ENCODE measurements at places on chromosomes 16 and 17. TPM values are rescaled to one million over a fixed set of nuclear protein-coding genes. Genes with fewer than 3 reads are reported as not detected.

Gene NPTX1
- 12.0 TPM for total RNA-seq

Gene ZNF23
- total RNA-seq = 10.2 TPM

- H3K36me3 ChIP-seq = no peaks in the 10 kb centered on the region
- peaks cover 15% of the 10 kb centered on the region for H3K4me1 ChIP-seq
- H3K4me3 ChIP-seq = no peak overlapping the region
- no peak for DNase-seq
Observed at GRCh38 chr17:4249452-4250029, 14.2 kb downstream of the ANKFY1 start.

DNA sequence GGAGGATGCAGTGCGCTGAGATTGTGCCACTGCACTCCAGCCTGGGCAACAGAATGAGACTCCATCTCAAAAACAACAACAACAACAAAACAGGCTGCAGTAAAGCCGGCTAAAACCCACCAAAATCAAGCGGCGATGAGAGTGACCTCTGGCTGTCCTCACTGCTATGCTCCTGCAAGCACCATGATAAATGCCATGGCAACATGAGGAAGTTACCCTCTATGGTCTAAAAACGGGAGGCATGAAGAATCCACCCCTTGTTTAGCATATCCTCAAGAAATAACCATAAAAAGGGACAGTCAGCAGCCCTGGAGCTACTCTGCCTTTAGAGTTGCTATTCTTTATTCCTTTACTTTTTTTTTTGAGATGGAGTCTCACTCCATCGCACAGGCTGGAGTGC, 8.4 kb upstream of the LGALS3BP start:
- H3K4me3 ChIP-seq = no peak overlapping the region
- no peak for DNase-seq
- H3K27me3 ChIP-seq = no peaks in the 10 kb centered on the region

DNA sequence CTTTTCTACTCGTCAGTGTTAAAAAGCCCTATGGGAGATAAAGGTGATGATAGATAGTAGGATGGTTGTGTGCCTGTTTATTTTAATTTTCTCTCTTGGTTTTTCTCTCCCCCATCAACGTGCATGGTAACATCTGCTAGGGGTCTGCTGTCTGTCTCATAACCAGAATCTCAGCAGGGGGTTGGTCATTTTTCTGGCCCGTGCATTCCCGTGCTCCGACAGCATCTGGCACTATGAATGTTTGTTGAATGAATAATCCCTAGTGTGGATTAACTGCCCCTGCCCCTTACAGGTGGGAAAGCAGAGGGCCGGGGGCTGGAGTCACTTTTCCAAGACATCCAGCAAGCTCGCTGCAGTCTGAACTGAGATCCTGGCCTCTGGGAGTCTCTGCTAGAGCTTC, 6.3 kb downstream of the CA5A start:
- no peaks in the 10 kb centered on the region for H3K27me3 ChIP-seq
- H3K36me3 ChIP-seq = no peaks in the 10 kb centered on the region
- H3K4me3 ChIP-seq = no peak overlapping the region
- peaks cover 11% of the 10 kb centered on the region for H3K4me1 ChIP-seq
- DNase-seq = no peak

DNA sequence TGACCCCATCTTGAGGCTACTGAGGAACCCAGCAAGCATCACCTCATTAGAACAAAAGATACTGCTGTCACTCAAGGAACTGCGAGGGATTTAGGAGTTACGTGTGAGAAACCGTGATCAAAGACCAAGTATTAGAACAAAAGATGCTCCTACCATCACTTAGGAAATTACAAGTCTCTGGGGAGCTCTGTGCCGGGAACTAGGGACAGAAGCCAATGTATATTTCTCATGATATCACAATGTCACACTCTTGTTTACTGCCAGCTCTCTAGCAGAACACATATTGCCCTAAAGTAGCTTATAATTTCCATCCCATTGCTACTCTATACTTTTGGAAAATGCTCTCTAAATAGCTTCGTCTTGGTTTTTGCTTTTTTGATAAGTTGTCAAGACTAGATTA, 214.5 kb downstream of the HS3ST3A1 start:
- no peak overlapping the region for H3K4me3 ChIP-seq
- no peaks in the 10 kb centered on the region for H3K36me3 ChIP-seq
- DNase-seq = no peak
- H3K27me3 ChIP-seq = no peaks in the 10 kb centered on the region
- no peak overlapping the region for H3K27ac ChIP-seq
- no peaks in the 10 kb centered on the region for H3K4me1 ChIP-seq

DNA sequence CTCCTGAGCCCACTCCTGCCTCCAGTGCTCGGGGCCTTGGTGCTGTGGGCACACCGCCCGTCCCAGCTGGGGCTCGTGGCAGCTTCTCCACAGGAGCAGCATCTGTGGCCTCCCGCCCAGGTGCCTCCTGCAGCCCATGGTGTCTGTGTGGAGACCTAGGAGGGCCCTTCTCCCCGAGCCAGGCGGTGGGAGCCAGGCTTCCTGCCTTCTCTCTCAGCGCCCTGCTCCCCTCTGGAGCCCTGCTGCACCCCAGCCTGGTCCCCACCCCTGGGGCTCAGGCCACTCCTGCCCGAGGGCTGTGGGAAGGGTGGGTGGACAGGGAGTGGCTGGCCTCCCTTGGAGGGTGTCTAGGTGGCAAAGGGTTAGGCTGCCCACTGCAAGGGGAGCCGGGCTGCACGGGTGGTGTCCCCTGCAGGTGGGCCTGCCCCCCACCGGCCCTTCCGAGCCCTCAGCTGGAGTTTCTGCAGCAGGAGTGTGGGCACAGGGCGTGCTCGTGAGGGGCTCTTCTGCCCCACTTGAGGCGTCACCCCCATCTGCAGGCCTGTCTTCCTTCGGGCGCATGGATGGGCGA, 11.0 kb downstream of the CENPX start:
- H3K27ac ChIP-seq = no peak overlapping the region
- no peaks in the 10 kb centered on the region for H3K27me3 ChIP-seq
- no peaks in the 10 kb centered on the region for H3K4me1 ChIP-seq
- DNase-seq = no peak

DNA sequence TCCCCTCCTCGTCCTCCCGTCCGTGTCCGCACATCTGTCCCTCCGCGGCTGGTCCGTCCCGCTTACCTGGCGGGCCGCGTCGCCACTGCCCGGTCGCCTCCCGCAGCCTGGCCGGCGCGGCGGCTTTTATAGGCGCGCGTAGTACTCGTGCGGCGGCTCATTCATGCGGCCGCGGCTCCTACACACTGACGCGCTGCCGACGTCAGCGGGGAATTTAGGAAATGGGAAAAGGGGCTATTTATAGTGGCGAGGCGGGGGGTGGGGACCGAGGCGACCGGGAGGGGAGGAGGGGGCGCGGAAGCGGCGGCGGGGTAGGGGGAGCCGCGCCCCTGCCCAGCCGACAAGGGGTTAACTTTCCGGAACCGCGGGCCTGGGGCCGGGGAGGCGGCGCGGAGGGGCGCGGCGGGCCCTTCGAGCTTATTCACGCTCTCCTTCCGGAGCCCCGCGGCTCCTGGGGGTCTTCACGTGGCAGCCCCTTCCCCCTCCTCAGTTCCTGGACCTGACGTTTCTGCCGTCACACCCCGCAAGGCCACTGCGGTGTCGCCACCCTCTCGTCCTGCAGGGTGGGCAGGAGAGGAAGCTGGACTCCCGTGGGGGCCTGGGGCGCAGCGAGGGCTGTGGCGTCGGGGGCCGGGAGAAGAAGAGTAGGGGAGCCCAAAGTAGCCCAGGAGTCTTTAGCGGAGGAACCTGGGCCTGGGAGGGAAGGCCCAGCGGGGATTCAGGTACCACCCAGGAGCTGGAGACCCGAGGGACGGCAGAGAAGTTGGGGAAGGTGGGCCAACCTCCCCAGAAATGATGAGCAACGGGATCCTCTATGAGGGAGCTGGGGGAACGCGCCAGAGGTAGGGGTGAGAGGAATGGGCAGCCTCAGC, 3.6 kb upstream of the HIC1 start:
- H3K27me3 ChIP-seq = peaks cover 59% of the 10 kb centered on the region
- H3K4me3 ChIP-seq = no peak overlapping the region
- no peak for DNase-seq
- no peak overlapping the region for H3K27ac ChIP-seq

DNA sequence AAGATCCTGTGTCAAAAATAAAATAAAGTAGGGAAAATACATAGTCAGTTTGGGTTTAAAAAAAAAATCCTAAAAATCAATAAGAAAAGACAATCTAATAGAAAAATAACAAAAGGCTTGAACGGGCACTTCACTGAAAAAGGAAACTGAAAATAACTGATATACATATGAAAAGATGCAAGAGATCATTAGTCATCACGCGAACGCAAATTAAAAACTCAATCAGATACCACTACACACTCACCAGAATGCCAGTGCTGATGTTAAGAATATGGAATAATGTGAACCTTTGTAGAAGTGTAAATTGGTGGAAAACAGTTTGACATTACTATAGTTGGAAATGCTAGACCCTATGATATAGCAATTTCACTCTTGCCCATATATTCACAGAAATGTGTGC, 14.6 kb downstream of the GNGT2 start:
- H3K27ac ChIP-seq = no peak overlapping the region
- H3K4me3 ChIP-seq = no peak overlapping the region
- no peaks in the 10 kb centered on the region for H3K36me3 ChIP-seq
- no peak for DNase-seq

GRCh38 chr17:32495359-32496231, 8.8 kb downstream of the CDK5R1 start:
- H3K27me3 ChIP-seq = no peaks in the 10 kb centered on the region
- no peaks in the 10 kb centered on the region for H3K4me1 ChIP-seq
- DNase-seq = no peak
- H3K36me3 ChIP-seq = no peaks in the 10 kb centered on the region

GRCh38 chr17:45335721-45336120, 18.9 kb upstream of the MAP3K14 start:
- H3K4me3 ChIP-seq = no peak overlapping the region
- H3K27ac ChIP-seq = no peak overlapping the region
- H3K27me3 ChIP-seq = no peaks in the 10 kb centered on the region
- no peaks in the 10 kb centered on the region for H3K4me1 ChIP-seq
- DNase-seq = no peak

GRCh38 chr16:9437115-9437514, 345.7 kb downstream of the HAPSTR1 start:
- H3K4me3 ChIP-seq = no peak overlapping the region
- H3K36me3 ChIP-seq = no peaks in the 10 kb centered on the region
- no peak for DNase-seq
- H3K4me1 ChIP-seq = peaks cover 4% of the 10 kb centered on the region

- no peak overlapping the region for H3K27ac ChIP-seq
- H3K36me3 ChIP-seq = no peaks in the 10 kb centered on the region
- H3K27me3 ChIP-seq = no peaks in the 10 kb centered on the region
- no peak for DNase-seq
- peaks cover 21% of the 10 kb centered on the region for H3K4me1 ChIP-seq
- H3K4me3 ChIP-seq = no peak overlapping the region
Observed at GRCh38 chr16:65521633-65522328, 399.9 kb upstream of the CDH11 start.

DNA sequence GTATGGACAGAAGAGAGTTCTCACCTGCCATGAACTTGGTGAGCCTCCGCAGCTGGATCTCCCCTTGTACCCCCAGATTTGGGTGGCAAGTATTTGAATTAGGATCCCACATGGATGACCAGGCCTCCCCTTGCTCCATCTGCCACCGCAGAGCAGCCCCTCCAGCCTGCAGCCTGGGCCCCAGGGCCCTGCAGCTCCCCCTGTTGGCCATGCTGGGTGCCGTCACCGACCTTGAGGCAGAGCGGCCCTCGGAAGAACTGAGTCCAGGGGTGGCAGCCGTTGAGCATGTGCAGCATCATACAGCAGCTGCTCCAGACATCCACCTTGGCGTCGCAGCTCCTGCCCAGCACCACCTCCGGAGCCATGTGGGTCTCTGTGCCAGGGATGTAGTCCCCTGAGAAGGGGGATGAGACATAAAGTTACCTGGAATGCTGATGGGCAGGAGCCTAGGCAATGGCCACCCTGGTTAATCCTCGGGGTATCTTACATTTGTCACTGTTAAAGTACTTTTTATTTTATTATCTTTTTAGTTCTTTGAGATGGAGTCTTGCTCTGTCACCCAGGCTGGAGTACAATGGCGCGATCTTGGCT, 9.0 kb upstream of the SPATA32 start:
- DNase-seq = no peak
- peaks cover 12% of the 10 kb centered on the region for H3K36me3 ChIP-seq

GRCh38 chr17:28364665-28365363, at the start of gene SEBOX:
TSS of gene SEBOX (minus strand) at chr17:28365199. CDS start at chr17:28365151, 48 bp downstream.
- H3K27me3 ChIP-seq = no peaks in the 10 kb centered on the region
- H3K27ac ChIP-seq = no peak within 1 kb of the TSS
- no peaks in the 10 kb centered on the region for H3K4me1 ChIP-seq
- DNase-seq = no peak
- H3K4me3 ChIP-seq = no peak within 1 kb of the TSS

DNA sequence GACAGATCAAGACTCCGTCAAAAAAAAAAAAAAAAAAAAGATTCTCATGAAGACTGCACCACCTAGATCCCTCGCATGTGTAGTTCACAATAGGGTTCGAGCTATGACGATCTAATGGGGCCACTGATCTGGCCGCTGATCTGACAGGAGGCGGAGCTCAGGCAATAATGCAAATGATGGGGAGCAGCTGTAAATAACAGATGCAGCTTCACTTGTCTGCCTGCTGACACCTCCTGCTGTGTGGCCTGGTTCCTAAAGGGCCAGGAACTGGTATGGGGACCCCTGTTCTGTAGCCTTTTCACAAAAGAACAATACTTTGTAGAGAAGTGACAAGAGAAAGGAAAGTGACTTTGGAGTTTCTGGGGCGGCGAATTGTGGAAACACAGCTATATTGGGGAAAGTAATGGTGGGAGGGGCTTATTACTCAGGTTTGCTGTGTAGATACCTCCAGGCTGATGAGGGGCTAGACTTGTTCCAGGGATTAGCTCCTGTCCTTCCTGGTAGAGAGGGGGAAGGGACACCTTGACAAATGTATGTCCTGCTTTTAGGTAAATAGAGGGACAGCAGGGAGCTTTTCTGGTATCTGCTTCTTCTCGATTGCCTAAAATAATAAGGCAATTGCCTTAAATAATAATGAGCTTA, 57.1 kb downstream of the HAPSTR1 start:
- DNase-seq = no peak
- H3K36me3 ChIP-seq = no peaks in the 10 kb centered on the region
- H3K27ac ChIP-seq = no peak overlapping the region
- no peak overlapping the region for H3K4me3 ChIP-seq
- peaks cover 18% of the 10 kb centered on the region for H3K4me1 ChIP-seq
- no peaks in the 10 kb centered on the region for H3K27me3 ChIP-seq

GRCh38 chr17:81712468-81713003, 452 bp downstream of the SLC25A10 start:
- H3K27me3 ChIP-seq = no peaks in the 10 kb centered on the region
- H3K4me3 ChIP-seq = peak overlapping the region; percentile 48
- H3K36me3 ChIP-seq = no peaks in the 10 kb centered on the region
- H3K4me1 ChIP-seq = no peaks in the 10 kb centered on the region
- no peak for DNase-seq

GRCh38 chr17:68389041-68389440, 68.3 kb downstream of the WIPI1 start:
- no peaks in the 10 kb centered on the region for H3K36me3 ChIP-seq
- H3K27ac ChIP-seq = no peak overlapping the region
- H3K4me3 ChIP-seq = no peak overlapping the region
- H3K27me3 ChIP-seq = no peaks in the 10 kb centered on the region
- DNase-seq = no peak

- H3K27ac ChIP-seq = no peak overlapping the region
- H3K27me3 ChIP-seq = no peaks in the 10 kb centered on the region
- H3K36me3 ChIP-seq = 0 out of 2 replicates have a peak, but pooled peaks cover 4% of the 10 kb centered on the region
- no peak for DNase-seq
Observed at GRCh38 chr17:2453325-2453724, 52.5 kb upstream of the MNT start.

All from H1 (cell line).